ENCODE measurements at places on chromosomes 12 and 14.

- DNase-seq = peak; percentile 7
These were observed 316.2 kb downstream of the EGLN3 start for GRCh38 chr14:33634631-33635030.

- no peak for DNase-seq
These were observed 474.6 kb downstream of the PRKD1 start for GRCh38 chr14:29453045-29453444.

- DNase-seq = peak; percentile 59
These were observed 204.2 kb upstream of the HMGA2 start for GRCh38 chr12:65620046-65620445.

DNA sequence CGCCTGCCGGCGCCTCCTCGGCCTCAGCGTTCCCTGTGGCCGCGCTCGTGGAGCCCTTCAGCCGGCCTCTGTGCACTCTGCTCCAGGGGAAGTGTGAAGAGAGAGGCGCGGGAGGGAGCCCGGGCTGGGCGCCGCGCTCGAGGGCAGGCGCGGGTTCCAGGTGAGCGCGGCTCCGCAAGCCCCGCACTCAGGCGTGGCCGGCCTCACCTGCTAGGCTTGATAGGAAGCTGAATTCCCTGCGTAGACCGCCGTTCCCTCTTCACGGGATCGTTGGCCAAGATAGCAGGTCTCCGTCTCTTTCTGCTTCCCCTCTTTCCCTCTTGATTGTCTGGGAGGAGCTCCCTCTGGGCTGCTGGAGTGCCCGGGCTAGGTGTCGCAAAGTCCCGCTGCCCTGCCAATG is 89.7 kb downstream of the ASCL4 start:
- no peak for DNase-seq

GRCh38 chr12:110917961-110918360 is 2.4 kb downstream of the MYL2 start:
- no peak for DNase-seq

GRCh38 chr12:100666588-100666987 is 93.1 kb downstream of the GAS2L3 start:
- no peak for DNase-seq

GRCh38 chr12:9719790-9720189 is 13.1 kb downstream of the CLECL1 start:
- DNase-seq = no peak

- no peak for DNase-seq
These were observed 254.7 kb downstream of the EGLN3 start for GRCh38 chr14:33696165-33696564.

- DNase-seq = no peak
These were observed 66.7 kb upstream of the AP4S1 start for GRCh38 chr14:30958555-30959407.

DNA sequence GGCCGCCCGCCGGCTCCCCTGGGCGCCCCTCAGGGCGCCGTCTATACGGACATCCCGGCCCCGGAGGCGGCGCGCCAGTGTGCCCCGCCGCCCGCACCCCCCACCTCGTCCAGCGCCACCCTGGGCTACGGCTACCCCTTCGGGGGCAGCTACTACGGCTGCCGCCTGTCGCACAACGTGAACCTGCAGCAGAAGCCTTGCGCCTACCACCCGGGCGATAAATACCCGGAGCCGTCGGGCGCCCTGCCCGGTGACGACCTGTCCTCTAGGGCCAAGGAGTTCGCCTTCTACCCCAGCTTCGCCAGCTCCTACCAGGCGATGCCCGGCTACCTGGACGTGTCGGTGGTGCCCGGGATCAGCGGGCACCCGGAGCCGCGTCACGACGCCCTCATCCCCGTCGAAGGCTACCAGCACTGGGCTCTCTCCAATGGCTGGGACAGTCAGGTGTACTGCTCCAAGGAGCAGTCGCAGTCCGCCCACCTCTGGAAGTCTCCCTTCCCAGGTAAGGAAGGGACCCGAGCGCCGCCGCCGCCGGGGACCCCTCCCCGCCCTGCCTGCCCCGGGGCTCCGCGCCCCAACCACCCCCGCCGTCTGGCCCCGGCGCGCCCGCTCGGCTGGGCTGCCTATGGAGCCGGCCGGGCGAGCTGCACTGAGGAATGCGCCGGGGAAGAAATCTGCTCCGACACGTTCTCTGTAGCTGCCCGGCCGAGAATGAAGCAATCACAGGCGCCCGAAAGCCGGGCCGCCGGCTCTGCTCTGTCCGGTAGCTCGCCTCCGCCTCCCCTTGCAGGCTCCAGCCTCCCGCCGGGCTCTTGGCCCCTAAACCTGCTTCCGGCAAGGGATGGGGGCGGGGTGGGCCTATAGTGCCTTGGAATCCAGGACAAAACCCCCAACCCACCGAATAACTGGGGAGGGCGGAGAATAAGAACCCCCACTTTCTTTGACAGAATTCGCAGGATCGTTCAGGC is 794 bp downstream of the HOXC13 start:
- peak; percentile 72 for DNase-seq

GRCh38 chr14:68864361-68864750 is 71.5 kb upstream of the ZFP36L1 start:
- DNase-seq = no peak

- no peak for DNase-seq
These were observed 39.6 kb downstream of the ARL1 start for GRCh38 chr12:101368016-101368415.

GRCh38 chr14:26414926-26415325 is 182.9 kb downstream of the NOVA1 start:
- no peak for DNase-seq

GRCh38 chr12:12922191-12922616 is 29.8 kb downstream of the GPRC5D start:
- peak; percentile 35 for DNase-seq

DNA sequence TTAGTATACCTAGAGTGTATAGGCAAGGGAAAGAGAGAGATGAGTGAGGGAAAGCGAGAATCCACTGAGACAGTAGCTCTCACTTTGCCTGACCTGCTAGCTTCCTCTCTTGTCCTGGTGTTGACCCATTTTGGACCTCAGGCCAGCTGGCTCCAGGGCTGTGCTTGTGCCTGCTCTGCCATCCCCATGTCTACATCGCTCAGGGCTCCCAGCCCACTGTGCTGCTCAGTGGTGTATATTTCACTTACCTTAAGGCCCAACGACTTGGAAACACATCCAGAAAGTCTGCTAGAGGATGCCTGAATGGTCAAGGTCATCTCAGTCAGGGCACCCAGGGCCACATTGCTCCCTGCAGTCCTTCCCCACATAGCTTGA is 964 bp upstream of the SERPINA4 start:
- DNase-seq = no peak

- DNase-seq = peak; percentile 46
These were observed 2.8 kb upstream of the ART4 start for GRCh38 chr12:14846042-14846587.

- no peak for DNase-seq
These were observed 481 bp downstream of the MAX start for GRCh38 chr14:65101631-65102440.

- no peak for DNase-seq
These were observed 24.2 kb downstream of the ACACB start for GRCh38 chr12:109140560-109140959.

GRCh38 chr14:58763210-58763609 is 125.4 kb downstream of the DACT1 start:
- no peak for DNase-seq

DNA sequence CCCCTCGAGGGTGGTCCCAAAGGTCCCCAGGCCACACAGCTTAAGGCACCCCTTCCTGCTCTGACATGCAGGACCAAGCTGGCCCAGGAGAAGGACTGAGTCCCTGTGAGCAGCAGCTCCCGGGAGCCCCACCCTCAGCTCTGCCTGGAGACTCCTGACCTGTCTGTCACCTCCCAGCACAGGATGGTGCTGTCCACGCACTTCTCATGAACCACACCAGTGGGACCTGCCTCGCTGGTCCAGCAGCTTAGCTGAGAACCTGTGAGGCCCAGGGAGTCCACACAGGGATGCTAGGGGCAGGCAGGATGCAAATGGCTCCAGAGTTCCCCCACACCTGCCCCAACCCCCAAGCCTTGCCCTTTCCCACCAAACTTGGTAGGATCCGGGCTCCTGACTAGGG is 27.7 kb downstream of the CCDC85C start:
- no peak for DNase-seq

- no peak for DNase-seq
These were observed 34.6 kb downstream of the FMNL3 start for GRCh38 chr12:49672301-49673217.

- DNase-seq = no peak
These were observed 18.6 kb downstream of the SPPL3 start for GRCh38 chr12:120885521-120885920.

- DNase-seq = peak; percentile 42
These were observed 1.5 kb downstream of the CALM1 start for GRCh38 chr14:90398315-90398839.

DNA sequence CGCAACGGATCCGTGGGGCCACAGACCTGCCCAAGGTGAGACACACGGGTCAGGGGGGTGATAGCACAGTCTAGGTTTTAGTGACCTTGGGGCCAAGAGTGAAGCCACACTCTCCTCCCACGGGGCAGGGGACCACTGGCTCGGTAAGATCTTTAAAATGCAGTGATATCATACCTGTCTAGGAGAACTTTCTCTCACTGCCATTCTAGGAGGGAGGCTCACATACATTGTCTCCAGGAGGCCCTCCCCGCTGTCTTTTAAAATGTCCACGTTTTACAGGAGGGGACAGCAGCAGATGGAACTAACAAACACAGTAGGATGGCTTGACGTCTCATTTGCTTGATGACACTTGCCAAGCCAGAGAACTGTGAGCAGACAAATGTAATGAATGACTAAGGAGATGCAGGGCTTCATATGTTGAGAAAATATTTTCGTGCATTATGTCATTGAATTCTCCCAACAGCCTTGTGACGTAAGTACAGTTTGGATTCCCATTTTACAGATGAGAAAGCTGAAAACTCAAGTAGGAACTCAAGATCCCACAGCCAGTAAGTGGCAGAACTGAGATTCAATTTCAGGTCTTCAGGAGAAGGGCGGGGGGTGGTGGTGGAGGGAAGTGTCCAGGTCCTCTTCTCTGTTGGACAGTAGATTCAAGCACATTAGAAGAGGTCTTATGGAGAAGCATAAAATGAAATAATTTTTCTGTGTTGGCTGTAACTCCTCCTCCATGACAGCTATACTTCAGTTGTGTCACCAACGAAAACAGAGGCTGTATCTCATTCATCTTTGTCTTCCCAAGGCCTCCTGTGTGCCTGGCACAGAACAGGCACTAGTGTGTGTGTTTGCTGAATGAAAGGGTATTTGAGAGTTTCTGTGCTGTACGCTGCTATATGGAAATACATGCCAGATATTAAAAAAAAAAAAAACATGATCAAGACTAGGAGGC is 2.1 kb downstream of the VASH1 start:
- peak; percentile 13 for DNase-seq

DNA sequence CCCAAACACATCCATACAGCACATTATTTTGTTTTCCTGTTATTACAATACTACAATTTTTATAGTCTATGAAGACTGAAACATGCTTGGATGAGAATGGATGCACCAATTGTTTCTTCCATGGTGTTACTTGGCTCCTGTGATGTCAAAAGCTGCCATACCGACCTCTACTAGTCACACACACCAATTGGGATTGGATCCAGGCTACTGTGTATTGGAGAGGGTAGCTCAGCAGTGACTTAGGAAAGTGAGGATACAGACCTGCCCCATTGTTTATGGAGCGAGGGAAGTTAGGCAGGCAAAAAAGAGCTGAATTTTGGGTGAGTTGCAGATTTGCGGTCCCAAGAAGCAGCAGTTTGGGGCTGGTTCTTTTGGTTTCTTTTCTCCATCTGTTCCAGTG is 30.8 kb upstream of the AKAP6 start:
- peak; percentile 27 for DNase-seq

- no peak for DNase-seq
These were observed 85.4 kb upstream of the HIF1A start for GRCh38 chr14:61609884-61610283.

GRCh38 chr12:51508285-51508684 is 82.7 kb upstream of the SCN8A start:
- no peak for DNase-seq

DNA sequence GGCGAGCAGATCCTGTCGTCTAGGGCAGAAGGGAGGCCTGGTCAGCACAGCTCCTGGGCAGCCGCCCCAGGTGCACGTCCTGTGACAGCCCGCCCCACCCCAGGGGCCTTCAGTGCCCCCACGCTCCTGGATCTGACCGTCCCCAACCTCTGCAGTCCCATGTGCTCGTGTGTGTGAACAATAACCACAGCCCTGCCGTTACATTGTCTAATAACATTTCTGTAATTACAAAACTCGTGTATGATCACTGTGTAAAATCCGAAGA is 39.8 kb downstream of the CHGA start:
- DNase-seq = no peak

- DNase-seq = no peak
These were observed 50.8 kb downstream of the RPS6KA5 start for GRCh38 chr14:91009501-91010152.
